Activated CD8-positive, alpha-beta T cell treated with anti-CD3 and anti-CD28 coated beads for 36 hours (primary cell): ENCODE measurements at places on chromosomes 6 and 20. TPM values are rescaled to one million over a fixed set of nuclear protein-coding genes. Genes with fewer than 3 reads are reported as not detected.

The KCNK5 gene
- total RNA-seq: 25.9 TPM

DNA sequence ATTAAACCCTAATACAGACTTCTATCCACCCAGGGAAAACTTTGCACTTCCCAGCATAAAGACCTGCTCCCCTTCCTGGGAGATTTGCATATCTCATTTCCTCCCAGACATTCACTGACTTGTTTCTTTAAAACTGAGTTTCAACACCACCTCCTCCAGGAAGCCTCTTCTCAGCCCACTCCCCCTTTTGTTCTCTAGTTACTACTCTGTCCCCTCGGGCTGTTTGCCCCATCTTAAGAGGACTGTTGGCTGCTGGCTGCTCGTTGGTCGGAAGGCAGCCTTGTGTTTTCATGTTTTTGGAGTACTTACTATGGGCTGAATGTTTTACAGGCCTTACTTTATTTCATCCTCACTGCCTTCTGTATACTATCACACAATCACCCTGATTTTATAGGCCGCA, 6.6 kb downstream of the ARHGAP40 start:
- H3K36me3 ChIP-seq: no peaks in the 10 kb centered on the region
- H3K27ac ChIP-seq: no peak overlapping the region
- no peak overlapping the region for H3K4me3 ChIP-seq
- H3K27me3 ChIP-seq: peaks cover 31% of the 10 kb centered on the region

- DNase-seq: no peak
- no peaks in the 10 kb centered on the region for H3K4me1 ChIP-seq
- peaks cover 3% of the 10 kb centered on the region for H3K27me3 ChIP-seq
- H3K27ac ChIP-seq: no peak overlapping the region
- H3K36me3 ChIP-seq: no peaks in the 10 kb centered on the region
- no peak overlapping the region for H3K4me3 ChIP-seq
These were observed 349.2 kb upstream of the HSF2 start for GRCh38 chr6:122050242-122050755.

The CAP2 gene
- not detected for total RNA-seq

- no peak overlapping the region for H3K27ac ChIP-seq
- no peaks in the 10 kb centered on the region for H3K27me3 ChIP-seq
- no peaks in the 10 kb centered on the region for H3K36me3 ChIP-seq
- H3K4me3 ChIP-seq: no peak overlapping the region
These were observed 747 bp downstream of the GABRR1 start for GRCh38 chr6:89216411-89216810.

DNA sequence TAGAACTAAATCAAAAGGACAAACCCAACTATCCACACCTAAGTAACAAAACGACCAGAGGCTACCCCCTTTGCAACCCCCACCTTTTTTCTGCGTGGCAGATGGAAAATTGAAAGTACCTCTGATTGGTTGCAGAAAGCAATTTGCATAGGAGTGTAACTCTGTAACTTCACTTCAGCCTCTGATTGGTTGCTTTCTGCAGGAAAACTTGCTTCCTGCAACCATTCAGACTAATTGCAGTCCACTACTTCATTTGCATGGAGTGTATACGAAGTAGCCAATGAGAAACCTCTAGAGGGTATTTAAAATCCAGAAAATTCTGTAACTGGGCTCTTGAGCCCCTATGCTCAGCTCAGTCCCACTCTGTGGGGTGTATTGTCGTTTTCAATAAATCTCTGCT, 129.1 kb upstream of the OLIG3 start:
- H3K27ac ChIP-seq: no peak overlapping the region
- no peak overlapping the region for H3K4me3 ChIP-seq

DNA sequence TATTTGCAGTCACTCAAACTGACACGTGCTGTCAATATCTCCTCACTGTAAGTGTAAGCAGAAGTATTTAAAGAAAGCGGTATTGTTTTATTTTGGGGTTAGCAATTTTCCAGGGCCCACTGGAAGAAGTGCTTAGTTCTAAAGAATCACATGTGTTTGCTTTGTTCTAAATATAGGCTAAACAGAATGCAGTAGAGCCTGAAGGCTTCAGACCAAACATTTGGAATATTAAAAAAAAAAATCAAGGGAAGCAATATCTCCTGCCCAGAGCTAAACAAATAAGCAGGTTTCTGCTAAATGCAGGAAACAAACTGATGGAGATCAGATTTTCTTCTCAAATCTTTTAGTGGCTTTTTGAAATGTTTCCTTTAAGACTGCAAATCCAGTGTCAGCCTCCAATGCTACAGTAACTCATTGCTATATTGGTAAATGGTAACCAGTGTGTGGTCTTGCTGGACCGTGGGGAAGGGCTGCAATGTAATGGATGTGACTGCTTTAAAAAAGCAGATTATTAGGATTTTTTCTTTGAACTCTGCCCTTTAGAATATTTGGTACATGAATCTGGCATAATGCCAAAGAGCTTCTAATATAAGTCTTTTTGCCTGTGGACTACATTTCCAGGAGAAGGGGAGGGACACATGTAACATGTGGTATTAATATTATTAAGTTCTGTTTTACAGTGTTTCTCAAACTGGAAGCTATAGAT, 317.1 kb upstream of the FERMT1 start:
- DNase-seq: no peak
- no peak overlapping the region for H3K4me3 ChIP-seq
- H3K27ac ChIP-seq: no peak overlapping the region
- no peaks in the 10 kb centered on the region for H3K27me3 ChIP-seq
- H3K4me1 ChIP-seq: no peaks in the 10 kb centered on the region
- no peaks in the 10 kb centered on the region for H3K36me3 ChIP-seq

GRCh38 chr20:40663991-40664880, 24.8 kb downstream of the MAFB start:
- no peaks in the 10 kb centered on the region for H3K4me1 ChIP-seq
- H3K36me3 ChIP-seq: no peaks in the 10 kb centered on the region
- H3K4me3 ChIP-seq: no peak overlapping the region
- H3K27me3 ChIP-seq: peaks cover 1% of the 10 kb centered on the region
- no peak overlapping the region for H3K27ac ChIP-seq
- DNase-seq: no peak

DNA sequence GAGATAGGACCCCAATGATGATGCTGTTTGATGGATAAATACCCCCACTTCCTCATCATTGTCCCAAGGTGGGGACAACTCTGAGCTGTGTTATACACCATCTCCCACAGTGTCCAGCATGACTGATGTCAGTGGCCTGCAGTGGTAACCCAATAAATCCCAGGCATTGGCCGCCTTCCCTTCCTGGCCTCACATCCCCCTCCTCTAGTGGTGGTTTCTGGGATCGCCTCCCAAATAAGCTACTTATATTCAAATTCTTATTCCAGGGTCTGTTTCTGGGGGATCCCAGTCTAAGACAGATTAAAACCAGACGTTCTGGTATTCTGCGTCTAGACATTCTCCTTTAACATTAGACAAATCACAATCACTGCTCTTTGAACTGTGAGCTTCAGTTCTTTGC, 90.6 kb downstream of the SCP2D1 start:
- no peak overlapping the region for H3K27ac ChIP-seq
- H3K36me3 ChIP-seq: no peaks in the 10 kb centered on the region
- no peak overlapping the region for H3K4me3 ChIP-seq
- no peak for DNase-seq

- H3K4me3 ChIP-seq: no peak overlapping the region
- no peak overlapping the region for H3K27ac ChIP-seq
- H3K4me1 ChIP-seq: no peaks in the 10 kb centered on the region
- H3K36me3 ChIP-seq: no peaks in the 10 kb centered on the region
These were observed 224.9 kb upstream of the QKI start for GRCh38 chr6:163189609-163190008.

The DLK2 gene
- 1.1 TPM for total RNA-seq

The ORC3 gene
- 35.8 TPM for total RNA-seq

The ADGB gene
- total RNA-seq: not detected

DNA sequence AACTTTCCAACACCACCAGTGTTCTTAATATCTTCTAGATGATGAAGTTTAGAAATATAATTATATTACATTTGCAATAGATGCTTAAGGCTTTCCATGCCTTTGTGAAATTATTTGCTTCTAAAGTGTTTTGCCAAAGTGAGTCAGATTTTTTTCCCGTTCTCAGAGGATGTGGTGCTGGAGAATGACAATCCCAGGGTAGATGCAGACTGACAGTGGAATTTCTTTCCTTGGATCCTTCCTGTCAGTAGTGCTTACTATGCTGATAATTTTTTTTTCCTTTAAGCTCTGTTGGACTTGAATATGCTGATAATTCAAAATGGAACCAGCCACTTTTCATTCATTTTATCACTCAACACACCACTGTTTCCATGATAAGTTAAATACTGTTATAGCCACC, 59.9 kb upstream of the SOX4 start:
- no peaks in the 10 kb centered on the region for H3K4me1 ChIP-seq
- peaks cover 4% of the 10 kb centered on the region for H3K27me3 ChIP-seq
- no peak overlapping the region for H3K27ac ChIP-seq
- H3K4me3 ChIP-seq: no peak overlapping the region

The FOXA2 gene
- total RNA-seq: not detected

DNA sequence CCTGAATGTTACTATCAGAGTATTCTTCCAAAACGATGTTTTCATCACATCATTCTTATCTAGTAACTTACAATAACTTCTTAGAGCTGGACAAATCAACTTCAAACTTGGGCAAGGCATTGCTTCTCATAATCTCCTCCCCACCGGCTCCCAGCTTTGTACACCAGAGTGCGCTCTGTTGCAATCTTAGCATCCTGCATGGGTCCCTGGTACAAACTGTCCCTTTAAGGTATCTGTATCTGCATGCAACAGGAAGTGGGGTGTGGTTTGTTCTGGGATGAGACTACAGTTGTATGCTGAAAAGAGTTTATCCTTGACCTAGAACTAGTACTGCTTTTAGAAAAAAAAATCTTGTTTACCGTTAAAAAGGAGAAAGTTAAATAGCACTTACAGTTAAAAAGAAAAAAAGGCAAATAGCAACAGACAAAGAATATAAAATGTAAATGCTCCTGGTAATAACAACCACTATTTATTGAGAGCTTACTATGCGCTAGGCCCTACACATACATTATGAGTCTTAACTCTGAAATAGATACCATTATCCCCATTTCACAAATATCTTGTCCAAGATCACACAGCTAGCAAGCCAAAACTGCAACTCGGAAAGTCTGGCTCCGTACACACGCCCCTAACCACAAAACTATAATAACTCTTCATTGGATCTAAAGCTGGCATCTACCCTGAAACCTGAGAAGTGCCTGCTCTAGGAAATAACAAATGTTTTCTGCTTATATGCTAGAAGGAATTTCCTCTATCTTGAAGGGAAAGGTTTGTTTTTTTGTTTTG, 9.8 kb upstream of the HECA start:
- DNase-seq: peak; percentile 91
- peaks cover 16% of the 10 kb centered on the region for H3K36me3 ChIP-seq
- H3K27me3 ChIP-seq: no peaks in the 10 kb centered on the region

GRCh38 chr20:50274570-50275430, 84.2 kb downstream of the CEBPB start:
- no peak overlapping the region for H3K27ac ChIP-seq
- DNase-seq: no peak

GRCh38 chr6:101730954-101731353, 337.4 kb downstream of the GRIK2 start:
- no peak overlapping the region for H3K4me3 ChIP-seq
- H3K27ac ChIP-seq: no peak overlapping the region
- H3K27me3 ChIP-seq: no peaks in the 10 kb centered on the region
- peaks cover 5% of the 10 kb centered on the region for H3K4me1 ChIP-seq
- H3K36me3 ChIP-seq: no peaks in the 10 kb centered on the region

DNA sequence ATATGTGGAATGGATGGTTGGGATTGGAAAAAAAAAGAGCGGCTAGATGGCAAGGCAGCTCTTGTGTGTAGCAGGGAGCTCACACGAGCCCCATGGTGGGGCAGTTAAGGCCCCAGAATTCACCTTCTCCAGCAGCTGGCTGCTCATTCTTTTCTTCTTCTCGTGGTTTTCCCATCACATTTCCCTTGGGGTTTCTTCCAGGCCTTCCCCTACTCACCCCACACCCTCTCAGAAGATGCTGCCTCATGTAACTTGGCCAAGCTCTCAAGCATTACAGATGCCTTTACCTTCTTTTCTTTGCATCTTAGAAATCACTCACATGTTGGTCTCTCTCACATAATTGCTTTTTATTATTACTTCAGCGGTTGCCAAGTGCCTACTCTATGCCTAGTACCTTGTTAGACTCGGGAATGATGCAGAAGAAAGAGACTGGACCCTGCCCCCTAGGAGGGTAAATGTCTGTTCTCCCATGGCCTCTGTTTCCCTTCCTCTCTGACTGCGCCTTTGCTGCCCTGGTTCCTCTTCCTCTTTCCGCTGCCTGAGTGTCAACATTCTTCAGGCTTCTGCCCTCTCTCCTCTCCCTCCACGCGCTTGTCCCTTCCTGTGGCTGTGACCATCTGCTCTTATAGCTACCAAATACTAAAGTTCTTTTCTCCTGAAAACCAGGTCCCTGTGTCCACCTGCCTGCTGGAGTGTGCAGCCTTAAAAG, 28.6 kb downstream of the PPARD start:
- H3K4me3 ChIP-seq: no peak overlapping the region
- DNase-seq: no peak
- H3K27me3 ChIP-seq: no peaks in the 10 kb centered on the region
- peaks cover 24% of the 10 kb centered on the region for H3K36me3 ChIP-seq

The LY6G6D gene
- not detected for total RNA-seq

GRCh38 chr20:51318058-51318949, 224.2 kb downstream of the NFATC2 start:
- DNase-seq: peak; percentile 76
- peak overlapping the region; percentile 31 for H3K4me3 ChIP-seq
- peaks cover 4% of the 10 kb centered on the region for H3K4me1 ChIP-seq
- H3K27me3 ChIP-seq: no peaks in the 10 kb centered on the region
- H3K27ac ChIP-seq: peak overlapping the region; percentile 57
- no peaks in the 10 kb centered on the region for H3K36me3 ChIP-seq

DNA sequence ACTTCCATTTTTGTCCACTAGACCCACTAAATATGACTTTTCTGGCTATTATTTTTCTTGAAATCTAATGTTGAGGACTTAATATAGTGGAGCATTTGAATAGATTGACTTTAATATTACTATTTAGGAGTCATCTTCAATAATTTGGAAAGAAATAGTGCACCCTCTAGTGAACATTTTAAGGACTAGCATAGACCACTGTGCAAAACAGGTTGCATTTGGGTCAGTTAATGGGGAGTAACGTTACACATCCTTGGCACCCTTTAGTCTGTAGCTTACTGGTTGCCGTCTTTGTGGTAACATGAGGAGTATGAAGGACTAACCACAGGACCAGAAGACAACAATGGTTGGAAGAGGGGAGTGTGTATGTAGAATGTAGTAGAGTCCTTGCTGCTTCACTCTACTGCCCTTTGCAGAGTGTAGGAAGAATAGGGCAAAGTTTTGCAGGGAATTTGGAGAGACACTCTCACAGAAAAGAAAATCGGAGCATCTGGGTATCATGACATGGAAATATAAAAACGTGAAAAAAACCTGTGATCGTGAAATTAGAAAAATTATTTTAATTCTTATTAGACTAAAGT, 25.2 kb downstream of the RFPL4B start:
- no peak overlapping the region for H3K4me3 ChIP-seq
- no peak overlapping the region for H3K27ac ChIP-seq
- H3K36me3 ChIP-seq: no peaks in the 10 kb centered on the region
- H3K4me1 ChIP-seq: no peaks in the 10 kb centered on the region
- no peak for DNase-seq
- H3K27me3 ChIP-seq: peaks cover 11% of the 10 kb centered on the region

- no peak overlapping the region for H3K27ac ChIP-seq
- no peaks in the 10 kb centered on the region for H3K27me3 ChIP-seq
- H3K4me3 ChIP-seq: no peak overlapping the region
- H3K36me3 ChIP-seq: no peaks in the 10 kb centered on the region
These were observed 195.9 kb downstream of the AKAP7 start for GRCh38 chr6:131331151-131331550.

The RUNX2 gene
- 9.3 TPM for total RNA-seq

The PDYN gene
- not detected for total RNA-seq
